ENCODE measurements at places on chromosomes 2 and 18.

GRCh38 chr2:195543063-195543462, 114.0 kb upstream of the SLC39A10 start:
- DNase-seq, result no peak

- DNase-seq, result no peak
These were observed 41.2 kb upstream of the REG3A start for GRCh38 chr2:79200762-79201161.

DNA sequence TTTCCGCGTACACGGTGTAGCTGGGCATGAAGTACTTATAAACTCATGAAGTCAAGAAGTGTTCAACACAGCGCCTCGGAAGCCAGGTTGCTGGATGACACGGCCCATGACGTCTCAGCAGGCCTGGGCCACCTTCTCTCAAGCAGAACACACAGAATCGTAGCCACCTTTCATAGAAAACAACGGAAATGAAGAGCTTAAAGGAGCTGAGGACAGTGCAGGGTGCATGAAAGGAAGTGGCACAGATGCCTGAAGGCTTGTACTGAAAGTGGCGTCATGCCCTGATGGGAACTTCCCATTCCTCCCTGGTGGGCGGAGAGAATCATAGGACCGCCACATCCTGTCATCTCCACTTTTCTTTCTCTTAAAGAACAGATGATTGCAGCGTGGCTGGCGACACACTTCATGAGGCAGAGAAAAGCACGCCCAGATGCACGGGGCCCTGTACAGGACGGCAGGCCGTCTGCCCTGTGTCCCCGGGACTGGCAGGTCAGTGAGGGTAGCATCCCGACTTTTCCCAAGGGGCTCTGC, 31.1 kb downstream of the HDAC4 start:
- DNase-seq, result no peak

- DNase-seq, result no peak
These were observed 254.1 kb downstream of the TSN start for GRCh38 chr2:122009561-122009960.

GRCh38 chr2:199462956-199463692, 5.4 kb upstream of the SATB2 start:
- DNase-seq, result peak; percentile 51

DNA sequence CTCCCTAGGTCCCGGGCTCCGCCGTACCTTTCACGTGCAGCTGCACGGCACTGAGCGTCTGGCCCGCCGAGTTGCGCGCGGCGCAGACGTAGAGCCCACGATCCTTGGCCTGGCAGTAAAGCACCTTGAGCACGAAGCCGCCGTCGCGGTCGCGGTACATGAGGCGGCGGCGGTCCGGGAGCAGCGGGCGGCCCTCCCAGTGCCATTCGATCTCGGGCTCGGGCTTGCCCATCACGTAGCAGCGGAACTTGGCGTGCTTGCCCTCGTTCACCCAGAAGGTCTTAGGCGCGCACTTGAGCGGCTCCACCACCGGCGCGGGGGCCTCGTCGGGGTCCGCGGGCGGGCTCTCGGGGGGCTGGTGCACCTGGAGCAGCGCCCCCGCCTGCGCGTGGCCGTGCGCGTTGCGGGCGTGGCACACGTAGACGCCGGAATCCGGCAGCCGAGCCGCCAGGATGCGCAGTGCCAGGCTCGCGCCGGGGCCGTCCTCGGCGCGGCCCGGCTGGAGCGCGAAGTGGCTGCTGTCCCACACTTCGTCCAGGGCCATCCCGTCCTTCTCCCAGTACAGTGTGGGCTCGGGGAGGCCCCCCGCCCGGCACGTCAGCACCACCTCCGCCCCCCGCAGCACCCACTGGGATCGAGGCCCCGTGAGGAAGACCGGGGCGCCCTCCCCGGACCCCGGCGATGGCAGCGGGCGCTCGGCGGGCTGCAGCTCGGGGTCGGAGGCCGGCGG, 980 bp downstream of the OBSL1 start:
- DNase-seq, result peak; percentile 14
